ENCODE measurements at places on chromosomes 16 and 17. TPM values are rescaled to one million over a fixed set of nuclear protein-coding genes. Genes with fewer than 3 reads are reported as not detected.

DNA sequence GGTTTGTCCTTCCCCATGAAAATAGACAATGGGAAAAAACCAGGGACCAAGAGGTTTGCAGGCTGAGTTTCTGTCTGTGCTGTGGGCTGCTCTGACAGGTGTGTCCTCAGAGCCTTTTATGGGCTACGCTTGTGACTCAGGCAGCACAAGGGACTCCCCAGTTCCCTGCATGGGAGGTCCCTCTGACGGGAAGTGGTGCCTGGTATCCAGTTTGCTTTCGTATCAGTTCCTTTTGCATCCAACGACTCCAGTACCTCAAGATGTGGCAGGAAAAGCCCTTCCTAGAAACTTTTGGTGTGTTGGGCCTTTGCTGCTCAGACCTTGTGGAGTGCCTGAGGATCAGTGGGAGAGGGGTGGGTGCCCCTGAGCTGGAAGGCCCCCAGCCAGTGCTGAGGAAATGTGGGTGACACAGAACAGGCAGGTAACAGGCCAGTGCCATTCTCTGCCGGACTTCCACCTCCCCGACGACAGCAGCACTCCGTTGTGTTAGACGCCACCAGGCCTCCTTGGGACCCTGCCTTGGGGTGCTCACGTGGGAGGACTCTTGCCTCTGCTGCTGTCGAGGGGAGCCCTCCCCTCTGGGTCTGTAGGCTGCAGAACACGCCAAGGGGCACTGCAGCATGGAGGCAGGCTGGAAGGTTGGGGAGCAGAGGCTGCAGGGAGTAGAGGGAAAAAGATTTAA lies 38.4 kb upstream of the IRF8 start:
- no peak for DNase-seq

ZNF385C gene
- polyA plus RNA-seq, result 8.7 TPM

GLIS2 gene
- polyA plus RNA-seq, result 29.1 TPM

DNA sequence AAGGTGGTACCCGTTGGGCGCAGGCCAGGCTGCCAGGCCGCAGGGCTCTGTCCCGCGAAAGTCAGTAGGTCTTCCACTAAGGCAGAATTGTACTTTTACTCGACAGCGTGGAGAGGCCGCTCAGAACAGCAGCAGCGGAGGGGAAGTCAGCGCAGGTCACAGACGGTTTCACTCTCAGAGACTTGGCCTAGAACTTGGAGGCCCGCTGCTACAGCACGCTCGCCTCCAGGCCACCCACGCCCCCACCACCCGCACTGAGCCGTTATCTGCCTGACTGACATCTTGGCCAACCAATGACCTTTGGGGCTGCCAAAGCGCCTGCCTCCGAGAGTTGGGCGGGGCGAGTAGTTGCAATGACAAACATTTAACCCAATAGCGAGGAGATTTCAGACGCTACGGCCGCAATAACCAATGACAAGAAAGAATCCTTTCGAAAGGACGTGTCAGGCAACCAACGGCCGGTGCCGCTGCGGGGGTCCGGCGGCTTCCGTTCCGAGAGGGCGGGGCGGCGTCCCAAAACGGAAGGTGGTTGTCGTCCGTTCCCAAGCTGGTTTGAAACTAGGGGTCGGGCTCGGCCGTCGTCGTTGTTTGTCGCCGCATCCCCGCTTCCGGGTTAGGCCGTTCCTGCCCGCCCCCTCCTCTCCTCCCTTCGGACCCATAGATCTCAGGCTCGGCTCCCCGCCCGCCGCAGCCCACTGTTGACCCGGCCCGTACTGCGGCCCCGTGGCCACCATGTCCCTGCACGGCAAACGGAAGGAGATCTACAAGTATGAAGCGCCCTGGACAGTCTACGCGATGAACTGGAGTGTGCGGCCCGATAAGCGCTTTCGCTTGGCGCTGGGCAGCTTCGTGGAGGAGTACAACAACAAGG lies at the start of gene DCAF7:
Gene DCAF7 (plus strand): TSS at position 532 of the 871 bp plus-strand sequence. CDS start 201 bp downstream, at position 733.
- DNase-seq, result peak; percentile 100

MEOX1 gene
- polyA plus RNA-seq, result 20.1 TPM

- no peak for DNase-seq
Observed at GRCh38 chr16:5622234-5622884, 524.8 kb upstream of the EEF2KMT start.

- DNase-seq, result no peak
Observed at GRCh38 chr17:78144147-78144719, 2.0 kb upstream of the C17orf99 start.

RASL10B gene
- 11.0 TPM for polyA plus RNA-seq

- peak; percentile 100 for DNase-seq
Observed at GRCh38 chr17:43360739-43361505, 37.9 kb upstream of the ARL4D start.

DNA sequence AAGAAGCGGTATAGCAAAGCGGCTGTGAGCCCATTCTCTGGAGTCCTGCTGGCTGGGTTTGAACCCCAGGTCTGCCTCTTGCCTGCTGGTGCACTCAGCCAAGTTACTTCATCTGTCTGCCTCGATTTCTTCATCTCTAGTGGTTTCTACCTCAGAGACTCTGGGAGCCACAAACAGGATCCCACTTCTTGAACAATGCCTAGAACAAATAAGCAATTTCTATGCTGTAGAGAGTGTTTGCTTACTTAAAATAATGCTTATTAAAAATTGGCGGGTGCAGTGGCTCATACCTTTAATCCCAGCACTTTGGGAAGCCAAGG lies 75.5 kb downstream of the CMIP start:
- DNase-seq, result no peak

GPR139 gene
- polyA plus RNA-seq, result not detected

DNA sequence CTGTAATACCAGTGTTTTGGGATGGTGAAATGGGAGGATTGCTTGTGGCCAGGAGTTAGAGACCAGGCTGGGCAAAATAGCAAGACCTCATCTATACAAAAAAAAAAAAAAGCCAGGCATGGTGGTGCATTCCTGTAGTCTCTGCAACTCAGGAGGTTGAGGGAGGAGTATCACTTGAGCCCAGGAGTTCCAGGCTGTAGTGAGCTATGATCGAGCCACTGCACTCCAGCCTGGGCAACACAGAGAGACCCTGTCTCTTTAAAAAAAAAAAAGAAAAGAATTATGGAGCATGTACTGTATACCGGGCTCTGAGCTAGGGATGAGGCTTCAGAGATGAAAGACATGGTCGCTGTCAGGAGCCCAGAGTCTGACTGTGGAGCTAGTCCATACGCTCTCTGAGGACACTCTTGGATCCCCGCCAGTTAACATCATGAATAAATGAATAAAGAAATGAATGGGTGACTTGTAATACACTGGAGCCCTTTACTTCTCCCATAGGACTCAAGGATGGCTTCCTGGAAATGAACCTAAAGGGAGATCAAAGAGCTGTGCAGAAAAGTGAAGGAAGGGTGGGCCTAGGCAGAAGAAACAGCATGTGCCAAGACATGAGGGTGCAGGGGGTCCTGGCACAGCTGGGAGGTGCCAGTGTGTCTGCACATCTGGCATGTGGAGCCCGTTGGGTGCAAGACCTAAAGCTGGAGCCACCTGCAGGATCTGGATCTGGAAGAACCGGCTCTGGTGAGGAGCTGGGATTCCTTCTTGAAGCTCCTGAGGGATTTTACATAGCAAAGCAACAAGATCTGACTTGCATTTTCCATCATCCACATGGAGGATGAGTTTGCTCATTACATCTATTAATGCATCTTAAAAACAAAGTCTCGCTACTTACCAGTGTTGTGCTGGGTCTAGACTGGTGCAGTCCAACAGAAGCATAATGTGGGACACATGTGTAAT lies 120.4 kb downstream of the IRX3 start:
- DNase-seq, result no peak

DNA sequence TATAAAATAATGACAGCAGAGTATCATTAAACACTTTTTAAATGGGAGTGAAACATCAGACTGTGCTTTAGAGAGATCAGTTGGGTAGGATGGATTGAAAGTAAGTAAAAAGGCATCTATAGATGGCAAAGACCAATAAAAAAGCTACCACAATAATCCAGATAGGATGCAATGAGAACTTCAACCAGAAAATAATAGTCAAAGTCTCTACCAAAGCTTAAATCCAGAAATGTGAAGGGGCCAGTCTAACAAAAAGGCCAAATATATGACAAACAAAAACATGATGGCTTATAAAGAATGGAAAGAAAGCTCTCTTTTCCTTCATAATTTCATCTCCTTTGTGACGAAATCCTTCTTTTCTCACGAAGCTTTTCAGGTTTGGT lies 12.3 kb downstream of the KANSL1 start:
- DNase-seq, result no peak

- no peak for DNase-seq
Observed at GRCh38 chr16:67935101-67935401, 1.6 kb downstream of the PSMB10 start.

DNA sequence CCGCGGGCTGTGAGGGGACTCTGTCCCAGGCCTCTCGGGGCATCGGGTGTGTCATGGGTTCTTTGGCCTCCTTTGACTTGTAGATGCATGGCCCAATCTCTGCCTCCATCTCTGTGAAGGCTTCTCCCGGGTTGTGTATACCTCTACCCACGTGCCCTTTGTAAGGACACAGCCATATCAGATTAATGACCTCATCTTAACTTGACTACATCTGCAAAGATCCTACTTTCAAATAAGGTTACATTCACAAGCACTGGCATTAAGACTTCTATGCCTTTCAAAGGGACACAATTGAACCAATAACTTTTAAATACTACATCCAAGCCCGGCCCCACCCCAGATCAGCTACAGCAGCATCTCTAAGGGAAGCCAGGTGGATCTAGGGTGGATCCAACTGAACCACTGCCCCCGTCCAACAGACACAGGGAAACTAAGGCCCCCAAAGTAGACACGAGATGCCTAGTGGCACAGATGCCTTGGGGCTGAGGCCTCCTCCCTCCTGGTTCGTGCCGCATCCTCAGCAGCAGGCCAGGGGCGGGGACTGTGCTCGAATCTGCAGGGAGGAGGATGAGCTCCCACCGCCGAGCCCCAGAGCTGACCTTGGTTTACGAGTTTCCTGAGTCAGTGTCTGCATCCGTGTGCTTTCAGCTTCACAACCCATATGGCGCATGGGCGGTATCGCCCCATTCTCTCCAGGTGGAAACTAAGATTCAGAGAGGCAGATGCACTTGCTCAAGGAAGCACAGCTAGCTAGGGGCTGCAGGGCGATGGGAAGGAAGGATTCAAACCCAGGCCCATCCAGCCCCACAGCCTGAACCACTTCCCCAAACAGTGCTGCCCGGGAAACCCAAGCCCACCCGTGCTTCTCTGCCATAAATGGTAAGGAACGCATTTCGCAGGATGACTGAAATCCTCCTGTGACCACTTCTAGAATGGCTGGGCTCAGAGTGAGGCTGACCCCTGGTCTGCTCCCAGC lies 353.3 kb downstream of the C16orf95 start:
- no peak for DNase-seq

DNA sequence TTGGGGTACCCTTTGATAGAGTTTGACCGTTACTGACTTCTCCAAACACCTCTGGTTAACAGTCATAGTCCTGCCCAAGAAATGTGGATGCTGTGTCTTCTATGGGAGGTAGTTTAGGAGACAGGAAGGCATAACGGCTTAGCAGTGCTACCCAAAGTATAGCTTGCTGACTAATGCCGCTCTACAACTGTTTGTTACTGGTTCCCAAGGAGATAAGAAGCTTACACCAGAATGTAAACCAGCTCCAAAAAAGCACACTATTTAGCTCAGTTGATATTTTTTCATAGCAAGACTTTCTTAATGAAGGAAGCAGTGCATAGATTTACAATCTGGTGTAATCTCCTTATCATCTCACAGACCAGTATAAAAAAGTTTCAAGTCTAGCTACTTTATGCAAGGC lies 95.7 kb downstream of the HS3ST3B1 start:
- DNase-seq, result no peak

DNA sequence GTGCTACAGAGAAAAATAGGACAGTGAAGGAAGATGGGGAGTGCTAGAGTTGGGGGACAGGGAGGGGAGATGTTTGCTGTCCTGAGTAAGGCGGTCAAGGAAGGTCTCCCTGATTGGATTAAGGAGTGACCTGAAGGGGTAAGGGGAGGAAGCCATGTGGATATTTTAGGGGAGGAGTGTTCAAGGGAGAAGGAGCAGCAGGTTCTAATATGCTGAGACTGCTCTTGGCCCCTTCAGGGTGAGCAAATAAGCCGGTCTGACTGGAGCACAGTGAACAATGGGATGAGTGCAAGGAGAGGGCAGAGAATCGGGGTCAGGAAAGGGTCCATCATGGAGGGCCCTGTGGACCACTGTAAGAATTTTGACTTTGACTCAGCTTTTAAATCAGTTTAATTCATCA lies 188.8 kb downstream of the IRX3 start:
- no peak for DNase-seq

DNA sequence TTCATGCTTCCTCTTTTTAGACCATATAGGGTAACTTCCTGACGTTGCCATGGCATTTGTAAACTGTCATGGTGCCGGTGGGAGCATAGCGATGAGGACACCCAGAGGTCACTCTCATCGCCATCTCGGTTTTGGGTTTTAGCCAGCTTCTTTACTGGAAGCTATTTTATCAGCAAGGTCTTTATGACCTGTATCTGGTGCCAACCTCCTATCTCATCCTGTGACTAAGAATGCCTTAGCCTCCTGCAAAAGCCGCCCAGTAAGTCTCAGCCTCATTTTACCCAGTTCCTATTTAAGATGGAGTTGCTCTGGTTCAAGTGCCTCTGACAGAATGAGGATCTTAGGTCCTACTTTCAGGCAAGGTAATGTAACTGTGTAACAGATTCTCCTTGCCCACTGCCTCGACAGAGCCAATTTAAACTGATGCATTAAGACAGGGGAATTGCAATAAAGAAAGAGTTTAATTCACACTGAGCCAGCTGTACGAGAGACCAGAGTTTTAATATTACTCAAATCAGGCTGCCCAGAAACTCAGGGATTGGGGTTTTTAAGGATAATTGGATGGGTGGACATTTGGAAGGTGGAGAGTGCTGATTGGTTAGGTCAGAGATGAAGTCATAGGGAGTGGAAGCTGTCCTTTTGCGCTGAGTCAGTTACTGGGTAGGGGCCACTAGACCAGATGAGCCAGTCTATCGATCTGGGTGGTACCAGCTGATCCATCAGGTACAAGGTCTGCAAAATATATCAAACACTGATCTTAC lies 59.9 kb upstream of the ATF7IP2 start:
- DNase-seq, result no peak

- DNase-seq, result no peak
Observed at GRCh38 chr16:86249631-86250030, 260.7 kb upstream of the FOXF1 start.

CUEDC1 gene
- polyA plus RNA-seq, result 47.7 TPM

ABCA10 gene
- 3.0 TPM for polyA plus RNA-seq

DNA sequence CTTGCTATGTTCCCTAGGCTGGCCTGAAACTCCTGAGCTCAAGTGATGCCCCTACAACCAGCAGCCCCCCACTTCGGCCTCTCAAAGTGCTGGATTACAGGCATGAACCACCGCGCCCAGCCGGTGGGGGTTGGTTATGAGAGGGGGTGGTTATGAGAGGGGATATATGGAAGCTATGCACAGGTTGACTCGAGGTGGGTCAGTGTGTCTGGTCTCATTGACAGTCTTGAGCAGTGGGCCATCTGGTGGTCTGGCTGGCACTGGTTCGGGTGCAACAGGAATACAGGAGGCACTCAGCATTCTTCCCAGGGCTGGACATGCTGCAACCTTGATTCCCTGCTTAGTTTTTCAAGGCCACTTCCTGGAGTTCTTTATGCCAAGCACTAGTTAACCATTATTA lies 5.6 kb upstream of the STX1B start:
- DNase-seq, result no peak
